ENCODE measurements at places on chromosomes 6 and 20.

DNA sequence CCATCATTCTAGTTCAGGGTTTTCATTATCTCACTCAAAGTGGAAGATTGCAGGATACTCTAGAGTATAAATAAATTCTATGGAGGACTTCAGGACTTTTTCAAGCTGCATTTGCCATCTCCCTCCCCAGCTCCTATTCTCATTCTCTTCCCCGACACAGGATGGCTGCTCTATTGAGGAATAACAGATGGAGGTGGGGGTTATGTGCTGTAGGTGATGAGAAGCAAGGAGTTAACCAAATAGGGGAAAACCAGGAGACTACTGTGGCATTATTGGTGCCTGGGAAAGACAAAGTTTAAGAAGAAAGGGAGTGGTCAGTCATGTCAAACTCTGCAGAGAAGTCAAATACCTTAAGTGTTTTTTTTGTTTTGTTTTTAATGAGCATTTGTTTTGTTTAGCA lies 109.3 kb downstream of the GRIK2 start:
- no peak for DNase-seq

- DNase-seq, result no peak
Observed at GRCh38 chr6:163354761-163355425, 59.6 kb upstream of the QKI start.

- DNase-seq, result no peak
Observed at GRCh38 chr20:61478094-61478493, 226.0 kb downstream of the CDH4 start.

DNA sequence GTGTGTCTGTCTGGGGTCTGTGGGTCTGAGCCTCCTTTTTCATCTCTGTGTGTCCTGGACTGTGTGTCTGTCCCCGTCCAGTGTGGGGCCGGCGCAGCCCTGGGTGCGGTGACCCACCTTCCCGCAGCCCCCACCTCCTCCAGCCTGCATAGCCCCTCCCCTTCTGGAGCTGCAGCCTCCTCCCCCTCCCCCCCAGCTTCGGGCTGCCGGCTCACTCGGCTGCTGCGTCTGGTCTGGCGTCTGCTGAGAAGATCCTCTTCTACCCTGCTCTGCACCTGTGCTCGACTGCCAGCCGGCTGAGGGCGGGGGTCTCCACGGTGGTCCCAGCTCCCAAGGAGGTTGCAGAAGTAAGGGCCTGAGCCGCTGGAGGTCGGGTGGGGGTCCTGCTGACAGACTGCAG lies 7.6 kb upstream of the LKAAEAR1 start:
- DNase-seq, result peak; percentile 51

- no peak for DNase-seq
Observed at GRCh38 chr6:111175109-111175508, 87.8 kb downstream of the SLC16A10 start.

GRCh38 chr6:21597801-21598673 lies 4.5 kb downstream of the SOX4 start:
- DNase-seq, result no peak

DNA sequence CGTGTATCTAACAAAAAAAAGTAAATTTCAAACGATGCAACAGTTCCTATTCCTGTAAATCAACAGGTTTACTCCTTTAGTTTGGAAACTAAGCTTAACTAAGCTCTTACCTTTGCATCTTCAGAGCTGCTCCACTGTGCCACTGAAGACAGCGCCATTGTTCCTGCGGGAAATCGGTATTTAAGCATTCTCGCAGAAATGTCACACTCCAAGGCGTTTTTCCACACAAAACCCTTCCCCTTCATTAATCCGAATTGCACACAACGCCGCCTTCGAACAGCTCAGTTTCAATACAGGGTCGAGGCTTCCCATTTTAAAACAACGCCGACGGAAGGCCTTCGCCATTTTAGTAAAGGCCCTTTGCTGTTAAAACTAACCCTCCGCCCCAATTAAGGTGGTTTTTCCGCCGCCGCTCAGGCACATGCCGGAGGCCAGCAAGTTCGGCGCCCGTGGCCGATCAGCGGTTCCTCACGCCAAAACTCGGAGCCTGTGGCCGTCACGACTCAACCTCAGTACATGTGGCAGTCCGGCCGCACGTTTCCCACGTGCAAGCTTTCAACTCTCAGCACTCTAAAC lies 35.4 kb upstream of the SYNCRIP start:
- DNase-seq, result no peak

- no peak for DNase-seq
Observed at GRCh38 chr6:82867946-82868345, 197.7 kb downstream of the UBE3D start.

- DNase-seq, result no peak
Observed at GRCh38 chr20:50845566-50846215, 50.8 kb downstream of the BCAS4 start.

DNA sequence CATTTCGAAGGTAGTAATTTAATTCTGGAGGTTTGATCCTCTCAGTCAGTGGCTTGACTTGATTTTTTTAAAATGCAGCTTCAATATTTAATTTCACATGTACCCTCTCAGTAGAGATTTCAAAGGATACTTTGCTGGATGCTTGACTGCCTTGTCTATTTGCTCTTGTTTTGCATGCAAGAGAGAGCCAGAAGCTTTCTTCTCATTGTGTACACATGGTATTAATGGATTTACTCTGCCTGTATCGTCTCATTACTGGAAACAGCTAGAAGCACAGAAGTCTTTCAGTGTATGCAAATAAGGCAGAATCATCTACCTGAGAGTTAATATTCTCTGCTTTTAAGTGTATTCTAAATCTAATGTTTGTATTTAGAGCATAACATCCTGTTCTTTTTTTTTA lies 84.3 kb upstream of the FOXO3 start:
- DNase-seq, result no peak

DNA sequence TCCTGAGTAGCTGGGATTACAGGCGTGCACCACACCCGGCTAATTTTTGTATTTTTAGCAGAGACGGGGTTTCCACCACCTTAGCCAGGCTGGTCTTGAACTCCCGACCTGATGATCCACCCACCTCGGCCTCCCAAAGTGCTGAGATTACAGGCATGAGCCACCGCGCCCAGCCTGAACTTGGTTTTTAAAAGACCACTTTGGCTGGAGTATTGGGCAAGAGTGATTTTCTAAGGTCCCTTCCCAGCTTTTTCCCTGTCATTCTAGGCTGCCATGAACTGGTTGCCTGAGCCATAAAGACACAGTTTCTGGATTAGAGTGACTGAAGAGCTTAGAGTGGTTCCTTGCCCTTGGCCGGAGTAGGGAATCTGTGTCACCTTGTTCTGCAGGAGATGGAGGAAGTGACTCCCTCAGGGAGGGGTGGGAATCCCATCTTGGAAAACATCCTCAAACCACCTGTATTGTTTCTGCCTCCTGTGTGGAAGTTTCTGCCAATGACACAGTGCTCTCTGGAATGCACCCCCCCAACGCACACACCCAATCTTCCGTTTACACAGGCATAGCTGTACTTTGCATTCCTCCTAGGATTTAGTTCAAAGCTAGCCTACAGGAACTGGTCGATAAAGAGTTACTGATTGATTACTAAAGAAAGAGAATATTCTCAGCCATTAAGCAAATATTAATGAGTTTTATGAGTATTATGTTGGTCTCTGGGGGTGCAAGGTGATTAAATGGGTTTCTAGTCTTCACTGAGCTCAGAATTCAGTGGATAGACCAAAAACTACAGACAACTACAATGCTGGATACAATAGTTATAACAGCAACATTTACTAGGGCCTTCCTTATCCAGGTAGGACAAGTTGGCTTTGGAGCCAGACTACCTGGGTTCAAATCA lies 18.2 kb downstream of the BCL2L1 start:
- DNase-seq, result no peak

- DNase-seq, result no peak
Observed at GRCh38 chr20:2080532-2081224, 20.9 kb upstream of the STK35 start.

DNA sequence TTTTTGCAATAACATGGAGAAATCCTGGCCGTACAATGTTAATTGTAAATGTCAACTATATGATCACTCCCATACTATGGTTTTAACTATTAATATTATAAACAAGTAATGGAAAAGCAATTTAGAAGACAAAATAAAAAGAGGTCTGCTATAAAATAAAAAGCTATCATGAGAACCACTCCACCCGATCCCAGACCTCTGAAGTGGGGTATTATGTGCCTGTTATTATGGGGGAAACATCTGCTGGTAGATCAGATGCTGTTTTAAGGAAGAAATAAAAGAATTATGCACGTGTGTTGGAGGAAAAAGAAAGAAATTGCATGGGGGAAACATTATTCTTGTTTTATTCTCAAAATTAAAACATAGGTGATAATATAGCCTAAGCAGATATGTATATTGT lies 615.7 kb upstream of the ARID1B start:
- DNase-seq, result no peak

GRCh38 chr6:1047981-1048541 lies 263.8 kb upstream of the FOXQ1 start:
- no peak for DNase-seq

GRCh38 chr6:94894300-94894699 lies 683.0 kb upstream of the MANEA start:
- no peak for DNase-seq

DNA sequence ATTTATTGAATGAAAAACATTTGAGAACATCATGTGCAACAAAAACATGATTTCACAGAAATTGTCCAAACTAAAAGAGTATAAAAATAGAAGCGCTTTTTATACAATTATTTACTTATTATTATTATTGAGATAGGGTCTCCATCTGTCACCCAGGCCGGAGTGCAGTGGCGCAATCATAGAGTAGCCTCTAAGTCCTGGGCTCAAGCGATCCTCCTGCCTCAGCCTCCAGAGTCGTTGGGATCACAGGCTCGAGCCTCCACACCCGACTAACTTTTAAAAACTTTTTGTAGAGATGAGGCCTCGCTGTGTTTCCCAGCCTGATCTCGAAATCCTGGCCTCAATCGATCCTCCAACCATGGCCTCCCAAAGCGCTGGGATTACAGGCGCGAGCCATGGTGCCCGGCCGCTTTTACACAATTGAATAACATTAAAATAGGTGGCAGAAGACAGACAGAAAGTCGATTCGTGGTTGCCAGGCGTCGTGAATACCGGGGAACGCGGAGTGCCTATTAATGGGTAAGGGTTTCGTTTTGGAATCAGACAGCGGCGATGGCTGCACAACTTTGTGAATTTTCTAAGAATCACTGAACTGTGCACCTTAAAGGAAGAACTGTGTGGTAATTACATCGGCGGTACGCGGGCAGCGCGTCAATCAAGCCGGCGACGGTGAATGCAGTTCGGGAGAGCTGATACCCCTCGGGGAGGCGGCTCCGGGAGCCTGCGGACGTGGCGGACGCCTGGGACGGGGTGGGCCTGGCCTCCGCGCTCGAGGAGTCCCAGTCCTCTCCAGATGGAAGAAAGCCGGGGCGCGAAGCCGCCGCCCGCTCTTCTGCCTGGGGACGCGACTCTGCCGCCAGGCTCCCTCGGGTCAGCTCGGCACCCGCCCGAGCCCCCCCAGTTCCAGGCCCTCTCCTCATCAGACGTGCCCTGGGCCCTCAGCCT lies 807 bp downstream of the TBC1D20 start:
- no peak for DNase-seq

DNA sequence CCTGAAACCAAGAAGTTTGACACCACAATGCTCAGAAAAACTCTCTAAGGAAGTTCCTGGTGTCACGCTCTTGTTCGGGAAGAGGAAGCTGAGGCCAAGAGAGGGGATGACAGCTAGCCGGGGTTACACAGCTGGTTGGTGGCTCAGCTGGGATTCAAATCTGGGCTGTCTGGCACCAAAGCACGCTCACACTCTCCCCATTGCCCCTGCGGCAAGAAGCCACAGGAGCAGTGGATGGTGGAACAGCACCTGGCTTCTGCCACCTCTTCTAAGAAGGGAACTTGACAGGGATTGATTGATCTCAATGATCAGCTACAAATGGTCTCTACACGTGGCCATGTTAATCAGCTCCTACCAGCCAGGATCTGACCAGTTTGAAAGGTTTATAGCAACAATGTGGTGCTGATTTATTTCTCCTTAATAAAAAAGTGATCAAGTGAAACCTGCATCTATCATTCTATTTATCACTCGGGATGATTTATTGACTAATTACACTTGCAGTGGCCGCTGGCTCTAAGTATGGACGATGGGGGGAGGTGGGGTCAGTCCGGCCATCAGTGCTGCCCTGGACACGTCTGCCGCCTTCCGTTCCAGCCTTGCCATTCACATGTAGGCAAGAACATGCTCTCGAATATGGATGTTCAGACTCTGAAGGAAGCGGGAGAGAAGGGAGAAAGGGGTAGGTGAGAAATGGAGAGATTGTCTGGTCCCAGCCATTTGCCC lies 71.9 kb upstream of the TOP1 start:
- no peak for DNase-seq

- DNase-seq, result no peak
Observed at GRCh38 chr6:79676785-79677736, 45.9 kb downstream of the SH3BGRL2 start.

GRCh38 chr20:63573647-63574131 lies 350 bp downstream of the HELZ2 start:
- DNase-seq, result no peak

DNA sequence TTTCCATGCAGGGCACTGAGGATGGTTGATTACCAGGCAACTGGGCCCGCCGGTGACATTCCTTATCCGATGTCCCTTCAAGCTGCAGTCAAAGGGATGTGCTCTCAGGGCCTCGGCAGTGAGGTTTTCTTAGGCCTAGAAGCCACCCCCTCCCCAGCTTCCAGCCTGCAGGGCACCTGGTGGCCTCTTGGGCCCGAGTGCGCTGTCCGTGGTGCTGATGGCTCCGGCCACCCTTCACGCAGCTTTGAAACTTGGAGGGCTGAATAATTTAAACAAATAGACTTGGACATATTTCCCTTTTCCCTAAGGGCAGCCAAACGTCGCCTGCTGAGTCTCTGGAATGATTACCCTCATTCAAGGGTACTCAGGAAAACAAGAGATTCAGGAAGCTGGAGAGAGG lies 8.9 kb upstream of the MLN start:
- no peak for DNase-seq

DNA sequence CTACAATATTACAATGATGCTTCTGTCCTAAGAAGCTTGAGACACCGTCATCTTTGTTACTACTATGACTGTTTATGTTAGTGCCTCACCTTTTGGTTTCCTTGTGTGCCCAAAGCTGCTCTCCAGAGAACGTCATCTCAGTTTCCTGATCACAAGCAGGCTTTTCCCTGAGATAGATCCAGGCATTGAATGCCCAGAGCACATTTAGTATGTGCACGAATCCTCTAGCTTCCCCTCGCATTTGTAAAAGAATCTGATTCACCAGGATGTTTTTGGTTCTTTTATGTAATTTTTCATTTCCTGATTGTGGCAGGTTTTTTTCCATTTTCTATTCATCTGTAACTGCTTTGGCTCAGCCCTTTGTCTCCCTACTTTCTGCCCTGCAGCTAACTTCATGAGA lies 100.2 kb upstream of the TMEM181 start:
- no peak for DNase-seq

GRCh38 chr6:144008120-144008811 lies at the start of gene PLAGL1:
PLAGL1 (minus strand) TSS chr6:144008259; CDS start chr6:143948136, 60,123 bp downstream.
- no peak for DNase-seq
